ENCODE measurements at places on chromosomes 13 and 19.

DNA sequence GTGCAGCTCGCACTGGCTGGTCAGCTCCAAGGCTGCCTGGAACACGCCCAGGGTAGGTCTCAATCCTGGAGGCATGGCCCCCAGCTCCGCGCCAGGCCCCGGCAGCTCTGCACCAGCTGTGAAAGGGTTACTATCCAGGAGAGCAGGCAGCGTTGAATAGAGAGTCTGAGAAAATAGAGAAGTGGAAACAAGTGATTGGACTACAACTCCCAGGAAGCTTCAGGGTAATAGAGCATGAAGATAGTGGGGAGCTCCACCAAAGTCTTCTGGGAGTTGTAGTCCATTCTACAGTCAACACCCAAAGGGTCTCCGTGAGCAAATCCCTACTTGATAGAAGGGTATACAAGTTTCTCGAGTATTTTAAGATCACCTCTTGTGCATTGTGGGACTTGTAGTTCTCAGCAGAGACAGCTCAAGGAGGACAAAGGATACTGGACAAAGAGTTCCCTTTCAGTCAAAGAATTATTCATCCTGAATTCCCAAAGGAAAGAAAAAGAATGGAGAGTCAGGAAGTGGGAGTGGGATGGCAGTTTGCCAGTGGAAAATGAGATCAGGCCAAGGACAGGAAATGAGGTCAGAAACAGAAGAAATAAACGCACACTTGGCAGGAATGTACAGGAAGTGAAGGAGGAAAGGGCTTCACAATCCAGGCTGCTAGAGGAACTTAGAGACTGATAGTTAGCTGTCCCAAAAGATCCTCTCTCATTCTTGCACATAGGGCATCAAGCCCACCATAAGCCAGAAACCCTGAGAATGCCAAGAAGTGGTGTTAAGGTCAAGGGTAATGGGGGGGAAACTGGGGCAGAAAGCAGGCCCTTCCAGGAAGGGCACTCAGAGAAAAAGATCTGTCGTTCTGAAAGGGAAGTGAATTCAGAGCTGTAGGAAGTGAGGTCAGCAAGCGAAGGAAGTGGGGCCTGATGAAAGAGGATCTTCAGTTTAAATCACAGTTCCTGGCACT lies 5.5 kb upstream of the MAMSTR start:
- DNase-seq: no peak

DNA sequence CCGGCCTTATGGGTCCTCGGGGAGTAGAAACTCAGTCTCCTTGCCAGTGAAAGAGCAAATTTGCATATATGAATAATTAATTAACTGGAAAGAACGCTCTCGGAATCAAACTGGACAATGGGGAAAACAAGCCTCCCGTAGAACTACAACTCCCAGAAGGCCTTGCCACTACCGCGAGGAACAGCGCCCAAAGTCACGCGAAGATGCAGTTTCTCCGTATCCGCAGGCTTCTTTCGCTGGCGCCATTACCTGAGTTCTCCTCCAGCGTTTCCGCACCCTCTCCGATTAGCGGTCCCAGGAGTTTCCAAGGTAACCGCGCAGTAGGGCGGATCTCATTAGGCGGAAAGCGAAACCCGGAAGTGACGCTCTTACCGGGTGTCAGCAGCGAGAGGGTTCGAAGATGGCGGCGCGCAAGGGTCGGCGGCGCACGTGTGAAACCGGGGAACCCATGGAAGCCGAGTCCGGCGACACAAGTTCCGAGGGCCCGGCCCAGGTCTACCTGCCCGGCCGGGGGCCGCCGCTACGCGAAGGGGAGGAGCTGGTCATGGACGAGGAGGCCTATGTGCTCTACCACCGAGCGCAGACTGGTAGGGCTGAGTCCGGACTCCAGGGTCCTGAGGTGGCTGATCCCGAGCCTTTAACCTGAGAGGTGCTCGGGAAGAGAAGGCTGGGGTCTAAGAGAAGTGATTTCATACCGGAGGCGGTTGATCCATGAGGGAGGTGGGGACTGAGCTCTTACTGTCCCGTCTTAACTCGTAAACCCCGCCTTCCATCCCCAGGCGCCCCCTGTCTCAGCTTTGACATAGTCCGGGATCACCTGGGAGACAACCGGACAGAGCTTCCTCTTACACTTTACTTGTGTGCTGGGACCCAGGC lies at the start of gene GRWD1:
GRWD1 (plus strand) TSS at position 378 of the 876 bp plus-strand sequence; CDS start at position 401, 23 bp downstream.
- peak; percentile 94 for DNase-seq

GRCh38 chr13:28110414-28110813 lies 10.0 kb upstream of the FLT3 start:
- DNase-seq: no peak

DNA sequence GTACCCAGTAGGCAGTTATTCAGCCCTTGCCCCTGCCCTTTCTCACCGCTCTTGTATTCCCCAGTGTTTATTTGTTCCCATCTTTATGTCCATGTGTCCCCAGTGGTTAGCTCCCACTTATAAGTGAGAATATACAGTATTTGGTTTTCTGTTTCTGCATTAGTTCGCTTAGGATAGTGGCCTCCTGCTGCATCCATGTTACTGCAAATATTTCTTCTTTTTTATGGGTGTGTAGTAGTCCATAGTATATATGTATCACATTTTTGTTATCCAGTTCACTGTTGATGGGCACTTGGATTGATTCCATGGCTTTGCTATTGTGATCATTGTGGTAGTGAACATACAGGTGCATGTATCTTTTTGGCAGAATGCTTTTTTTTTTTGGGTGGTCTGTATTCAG lies 32.7 kb downstream of the URI1 start:
- no peak for DNase-seq

GRCh38 chr13:104487006-104487405 lies 1420.8 kb upstream of the SLC10A2 start:
- DNase-seq: no peak

DNA sequence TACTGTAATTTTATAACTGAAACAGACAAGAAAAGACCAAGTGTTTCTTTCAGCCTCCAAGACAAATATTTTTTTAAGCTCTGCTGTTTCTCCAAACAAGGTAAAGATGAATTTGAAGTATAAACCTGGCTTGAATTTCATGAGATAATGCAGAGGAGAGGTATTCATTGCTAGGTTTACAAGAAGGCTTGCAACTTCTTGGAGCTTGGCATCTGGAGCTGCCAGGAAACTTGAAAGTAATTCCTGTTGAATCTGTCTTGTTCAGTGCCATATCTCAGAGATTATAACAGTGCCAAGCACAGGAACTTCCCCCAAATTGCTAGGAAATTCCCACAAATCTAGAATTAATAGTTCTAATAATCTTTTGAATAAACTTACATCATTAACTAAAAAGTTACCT lies 70.9 kb downstream of the CDK8 start:
- no peak for DNase-seq

DNA sequence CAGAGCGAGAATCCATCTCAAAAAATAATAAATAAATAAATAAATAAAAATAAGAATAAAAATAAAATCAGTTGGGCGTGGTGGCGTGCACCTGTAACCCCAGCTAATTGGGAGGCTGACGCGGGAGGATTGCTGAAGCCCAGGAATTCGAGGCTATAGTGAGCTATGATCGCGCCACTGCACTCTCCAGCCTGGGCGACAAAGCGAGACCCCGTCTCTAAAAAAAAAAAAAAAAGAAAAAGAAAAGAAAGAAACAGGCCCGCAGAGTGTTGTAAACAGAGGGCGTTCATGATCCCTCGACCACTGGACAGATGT lies 5.4 kb downstream of the SERTAD1 start:
- no peak for DNase-seq

DNA sequence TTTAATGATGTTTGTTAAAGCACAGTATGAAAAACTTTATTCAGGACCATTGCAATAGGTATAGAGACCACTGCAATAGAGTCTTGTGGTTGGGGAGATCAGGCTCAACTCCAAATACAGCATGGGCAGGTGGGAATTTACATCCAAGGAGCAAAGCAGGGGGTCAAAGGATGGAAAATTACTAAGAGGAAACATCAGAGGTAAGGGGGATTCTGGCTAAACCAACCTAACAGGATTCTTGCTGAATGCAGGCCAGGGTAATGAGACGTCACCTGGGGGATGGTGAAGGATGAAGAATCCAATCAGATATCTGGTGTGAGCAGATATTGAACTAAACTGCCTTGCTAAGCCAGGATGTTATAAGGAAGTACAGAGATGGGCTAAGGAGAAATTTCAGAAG lies 126.6 kb upstream of the MIR17HG start:
- no peak for DNase-seq

DNA sequence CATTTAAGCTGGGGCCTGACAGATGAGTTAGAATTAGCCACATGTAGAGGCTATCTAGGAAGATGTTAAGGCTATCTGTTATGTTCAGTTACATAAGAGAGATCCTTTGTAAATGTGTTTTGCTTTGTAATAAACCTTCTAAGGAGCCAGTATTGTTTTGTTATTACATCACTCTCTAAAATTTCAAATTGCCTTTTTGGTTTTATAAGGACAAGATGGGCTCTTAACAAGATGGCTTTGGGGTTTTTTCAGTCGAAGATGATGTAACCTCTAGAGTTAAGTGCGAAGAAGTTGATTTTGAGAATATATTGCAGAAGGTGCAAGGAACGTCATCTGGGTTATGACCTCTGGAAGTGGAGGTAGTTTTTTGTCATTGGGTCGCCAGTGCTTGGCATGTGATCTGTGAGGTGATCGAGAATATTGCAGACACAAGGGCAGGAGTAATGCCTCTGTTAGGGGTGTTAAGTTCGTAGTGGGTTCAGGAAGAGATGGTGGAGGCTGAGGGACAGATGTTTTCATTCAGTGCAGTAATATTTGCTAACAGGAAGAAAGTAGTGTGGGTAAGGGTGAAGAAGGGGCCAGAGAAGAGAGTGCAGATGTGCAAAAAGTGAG lies 12.7 kb downstream of the LSM14A start:
- no peak for DNase-seq

GRCh38 chr19:13880059-13881043 lies 3.4 kb downstream of the NANOS3 start:
- peak; percentile 94 for DNase-seq

DNA sequence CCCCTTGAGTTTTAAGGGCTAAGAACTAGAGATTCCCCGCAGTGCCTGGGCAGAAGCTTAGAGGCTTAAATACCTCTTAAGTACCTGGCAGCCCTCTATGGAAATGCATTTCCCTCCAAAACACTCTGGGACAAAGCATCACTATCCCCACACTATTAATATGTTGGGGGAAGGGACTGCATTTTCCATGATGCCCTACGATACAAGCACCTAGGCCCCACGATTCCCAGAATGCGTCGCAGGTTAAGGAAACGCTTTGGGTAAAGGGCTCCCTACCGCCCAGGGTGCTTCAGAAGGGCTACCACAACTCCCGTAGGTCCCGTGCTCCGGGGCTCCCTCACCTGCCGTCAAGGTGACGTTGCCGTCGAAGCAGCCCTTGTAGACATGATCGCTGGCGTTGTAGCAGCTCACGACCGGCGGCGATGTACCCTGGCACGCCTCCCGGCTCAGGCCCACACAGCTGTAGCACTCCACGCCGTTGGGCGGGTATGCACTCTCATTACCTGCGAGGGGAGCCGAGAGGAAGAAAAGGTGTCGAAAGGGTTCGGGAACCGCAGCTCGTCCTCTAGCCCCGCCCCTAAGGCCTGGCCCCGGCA lies 2.5 kb downstream of the LYPD3 start:
- DNase-seq: no peak

- DNase-seq: no peak
Measured at GRCh38 chr19:18746401-18747325, 44.4 kb downstream of the COMP start.

- no peak for DNase-seq
Measured at GRCh38 chr19:30781519-30781918, 409.3 kb downstream of the ZNF536 start.

DNA sequence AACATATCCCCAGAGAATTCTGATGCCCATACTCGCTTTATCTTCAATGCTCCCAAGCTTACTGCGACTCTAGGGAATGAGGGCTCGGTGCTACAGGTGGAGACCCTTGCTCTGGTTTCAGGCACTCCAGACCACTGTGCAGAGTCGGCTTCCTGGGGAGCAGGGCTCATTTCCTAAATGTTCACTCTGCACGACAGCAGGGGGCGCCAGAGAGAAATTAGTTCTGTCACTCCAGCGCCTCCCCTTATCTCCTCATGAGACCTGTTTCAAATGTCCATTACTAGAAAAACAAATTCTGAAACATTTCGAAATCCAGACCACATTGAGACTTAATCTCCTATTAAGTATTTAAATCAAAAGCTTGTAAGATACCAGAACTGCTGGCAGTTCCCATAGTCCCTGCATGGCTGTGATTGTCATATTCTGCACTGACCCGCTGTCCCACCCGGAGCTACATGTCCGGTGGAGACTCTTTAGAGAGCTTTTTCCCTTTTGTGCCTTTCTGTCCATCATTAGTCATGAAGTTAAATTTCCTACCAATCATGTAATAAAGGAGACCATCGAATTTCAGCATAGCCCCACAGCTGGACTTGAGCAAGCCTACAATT lies 22.4 kb downstream of the EPSTI1 start:
- DNase-seq: peak; percentile 63

DNA sequence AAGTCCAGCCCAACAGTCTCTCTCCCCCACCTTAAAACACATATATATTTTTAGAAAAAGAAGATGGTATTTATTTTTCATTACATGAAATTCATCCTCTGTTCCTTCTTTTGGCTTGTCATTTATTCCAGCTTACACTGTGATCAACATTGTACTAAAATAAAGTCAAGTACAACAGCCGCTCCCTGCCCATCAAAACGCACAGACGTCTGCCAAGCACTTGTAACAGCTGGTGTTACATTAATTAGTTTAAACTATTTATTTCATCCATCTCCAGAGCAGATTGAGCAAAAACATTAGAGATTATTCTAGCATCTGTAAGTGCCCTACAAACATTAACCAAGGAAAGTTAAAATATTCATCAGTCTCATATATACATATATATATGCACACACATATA lies 350.5 kb downstream of the DACH1 start:
- DNase-seq: no peak

DNA sequence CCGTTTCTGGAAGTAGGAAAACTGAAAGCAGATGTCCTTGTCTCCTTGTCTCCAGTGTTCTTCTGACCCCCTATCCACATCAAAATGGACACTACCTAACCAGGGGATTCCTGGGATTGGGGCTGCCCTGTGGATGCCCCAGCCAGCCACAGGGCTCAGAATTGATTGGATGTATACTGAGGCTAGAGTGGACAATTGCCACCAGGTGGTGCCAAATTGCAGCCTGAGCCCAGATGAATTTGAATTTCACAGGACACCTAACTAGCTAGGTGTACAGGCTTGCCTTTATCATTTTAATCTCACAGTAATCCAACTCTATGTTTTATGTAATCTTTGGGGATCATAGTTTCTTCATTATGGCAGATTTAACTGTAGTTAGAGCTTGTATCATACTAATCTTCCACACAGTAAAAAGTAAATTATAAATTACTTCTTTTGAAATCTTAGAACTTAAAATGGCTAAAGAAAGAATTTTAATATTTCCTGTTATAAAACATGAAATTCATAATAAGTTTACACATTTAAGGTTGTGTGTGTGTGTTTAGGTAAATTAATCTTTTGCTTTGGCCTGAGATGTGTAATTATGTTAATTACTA lies 58.0 kb downstream of the PIBF1 start:
- DNase-seq: no peak

DNA sequence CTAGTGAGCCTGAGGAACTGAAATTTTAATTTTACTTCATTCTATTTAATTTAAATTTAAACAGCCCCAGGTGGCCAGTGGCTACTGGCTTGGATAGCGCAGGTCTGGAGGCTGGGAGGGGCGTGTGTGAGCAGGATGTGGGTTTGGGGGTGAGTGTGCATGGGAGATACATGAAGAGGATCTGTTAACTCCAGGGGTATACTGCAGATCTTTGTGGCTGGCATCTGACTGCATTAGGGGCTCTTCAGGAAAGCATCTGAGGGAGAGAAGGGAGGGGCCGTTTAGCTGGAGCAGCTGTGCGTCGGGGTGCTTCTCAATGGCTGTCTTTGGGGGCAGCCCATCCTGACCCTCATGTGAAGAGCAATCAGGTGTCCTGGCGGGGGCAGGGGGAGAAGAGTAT lies 6.8 kb downstream of the SHANK1 start:
- no peak for DNase-seq

GRCh38 chr19:5166262-5166661 lies 174.3 kb downstream of the PTPRS start:
- DNase-seq: no peak

All from T-helper 1 cell (primary cell).